ENCODE measurements at places on chromosomes 12 and 14. TPM values are rescaled to one million over a fixed set of nuclear protein-coding genes. Genes with fewer than 3 reads are reported as not detected.

P2RX2 gene
- not detected for total RNA-seq

TRHDE gene
- total RNA-seq, result not detected

CEP170B gene
- total RNA-seq, result 7.3 TPM

FLRT2 gene
- total RNA-seq, result 531 TPM

All from bladder microvascular endothelial cell (primary cell).